CD8-positive, alpha-beta T cell (primary cell): ENCODE measurements at places on chromosomes 3 and 15.

DNA sequence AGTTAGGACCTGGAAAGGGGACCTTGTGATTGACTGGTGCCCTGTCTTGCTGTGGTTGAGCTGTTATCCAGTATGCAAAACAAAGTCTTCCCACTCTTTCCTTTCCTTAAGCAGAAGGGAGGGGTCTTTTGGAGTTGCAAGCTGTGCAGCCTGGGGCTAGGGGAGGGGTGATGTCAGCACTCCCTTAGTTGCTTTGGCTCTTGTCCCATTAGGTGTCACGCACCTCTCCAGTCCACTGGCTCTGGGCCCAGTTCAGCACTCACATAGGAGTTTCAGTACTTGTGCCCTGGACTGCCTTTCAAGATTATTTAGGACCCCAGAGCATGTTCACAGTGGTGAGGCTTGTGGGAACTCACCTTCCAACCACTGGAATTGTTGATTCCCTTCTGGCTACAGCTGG is 238.5 kb downstream of the DOCK3 start:
- no peak for DNase-seq

DNA sequence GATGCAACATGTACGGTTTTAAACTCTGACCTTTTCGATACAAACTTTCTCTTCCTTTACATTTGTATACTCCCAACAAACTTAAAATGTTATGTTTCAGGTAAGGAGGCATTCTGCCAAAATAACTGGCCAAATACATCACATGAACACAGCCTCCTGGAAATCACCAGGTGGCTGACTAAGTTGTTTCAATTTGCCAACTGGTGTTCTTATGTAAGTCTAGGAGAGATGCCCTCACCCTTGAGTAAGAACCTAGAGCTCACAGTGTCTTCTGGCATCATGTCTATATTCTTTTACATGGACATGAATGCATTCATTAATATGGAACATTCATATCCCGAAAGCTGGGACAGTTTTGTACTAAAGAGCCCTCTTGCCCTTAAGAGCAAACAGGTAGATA is 341.1 kb upstream of the NR2F2 start:
- no peak for DNase-seq

DNA sequence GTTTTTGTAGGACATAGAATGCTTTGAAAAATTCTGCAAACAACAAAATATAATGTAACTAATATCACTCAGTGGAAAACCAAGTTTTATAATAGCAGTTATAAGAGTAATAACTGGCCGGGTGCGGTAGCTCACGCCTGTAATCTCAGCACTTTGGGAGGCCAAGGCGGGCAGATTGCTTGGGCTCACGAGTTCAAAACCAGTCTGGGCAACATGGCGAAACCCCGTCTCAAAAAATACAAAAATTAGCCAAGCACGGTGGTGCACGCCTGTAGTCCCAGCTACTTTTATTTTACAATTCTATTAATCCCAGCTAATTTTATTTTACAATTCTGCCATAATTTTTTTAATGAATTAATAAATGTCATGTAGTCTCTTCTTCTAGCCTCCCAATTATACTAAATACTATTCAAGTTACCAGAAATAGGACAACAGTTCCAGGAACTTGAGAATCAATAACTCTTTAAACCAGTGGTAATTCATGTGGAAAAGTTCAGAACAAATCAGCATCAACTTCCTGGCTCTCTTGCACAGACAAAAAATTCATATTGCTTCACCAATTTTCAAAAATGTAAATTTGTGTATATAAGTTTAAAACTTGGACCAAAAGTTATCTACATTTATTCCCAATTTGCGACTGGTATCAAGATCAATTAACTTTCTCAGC is 2.2 kb downstream of the DENND4A start:
- DNase-seq = no peak

- no peak for DNase-seq
These were observed 692.7 kb upstream of the ZNF385D start for GRCh38 chr3:22443571-22444233.

- DNase-seq = peak; percentile 94
These were observed 12.6 kb upstream of the LMAN1L start for GRCh38 chr15:74799856-74800558.

- no peak for DNase-seq
These were observed 187.3 kb upstream of the TSC22D2 start for GRCh38 chr3:150220799-150221198.

- no peak for DNase-seq
These were observed 163.8 kb upstream of the ARHGEF26 start for GRCh38 chr3:153957421-153957820.

GRCh38 chr3:9398700-9399336 is 1.4 kb downstream of the SETD5 start:
- DNase-seq = no peak

DNA sequence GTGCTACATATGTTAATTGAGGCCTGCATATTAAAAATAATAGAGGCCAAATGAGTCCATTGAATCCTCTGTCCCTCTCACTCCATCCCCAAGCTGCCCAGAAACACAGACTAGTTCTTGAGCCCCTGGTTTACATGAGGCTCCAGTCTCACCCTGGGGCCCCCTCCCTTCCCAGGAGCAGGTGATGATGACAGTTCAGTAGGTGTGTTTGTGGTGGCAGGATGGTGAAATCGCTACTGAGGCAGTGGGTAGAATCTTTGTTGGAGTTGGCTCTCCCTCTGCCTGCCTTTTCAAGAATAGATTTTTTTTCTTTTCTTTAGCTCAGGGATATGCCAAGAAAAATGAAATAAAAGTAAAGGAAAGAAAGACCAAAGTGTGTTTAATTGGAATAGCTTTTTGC is 288.7 kb downstream of the EPHB1 start:
- no peak for DNase-seq

DNA sequence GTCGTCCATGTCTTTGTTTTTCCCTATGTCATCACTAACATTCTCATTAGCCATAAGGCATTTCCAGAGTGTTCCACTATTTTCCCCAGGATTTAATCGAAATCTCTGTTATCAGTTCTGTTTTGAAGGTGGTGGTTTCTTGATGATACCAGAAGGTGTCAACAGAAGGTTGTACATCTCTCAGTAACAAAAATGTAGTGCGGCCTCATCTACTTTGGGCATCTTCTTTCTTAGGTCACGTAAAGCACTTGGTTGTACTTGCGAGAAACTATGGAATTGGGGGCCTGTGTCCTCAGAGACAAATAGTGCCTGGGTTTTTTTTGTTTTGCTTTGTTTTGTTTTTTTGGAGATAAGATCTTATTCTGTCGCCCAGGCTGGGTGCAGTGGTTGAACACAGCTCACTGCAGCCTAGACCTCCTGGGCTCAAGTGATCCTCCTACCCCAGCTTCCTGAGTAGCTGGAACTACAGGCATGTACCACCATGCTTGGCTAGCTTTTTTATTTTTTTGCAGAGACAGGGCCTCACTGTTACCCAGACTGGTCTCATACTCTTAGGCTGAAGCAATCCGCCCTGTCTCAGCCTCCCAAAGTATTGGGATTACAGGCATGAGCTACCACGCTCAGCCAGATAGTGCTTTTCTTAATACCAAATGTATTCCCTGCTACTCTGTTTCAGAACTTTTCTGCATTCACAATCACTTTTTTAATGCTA is 61.2 kb upstream of the FURIN start:
- no peak for DNase-seq

GRCh38 chr15:48984811-48985352 is 21.2 kb upstream of the SHC4 start:
- no peak for DNase-seq

DNA sequence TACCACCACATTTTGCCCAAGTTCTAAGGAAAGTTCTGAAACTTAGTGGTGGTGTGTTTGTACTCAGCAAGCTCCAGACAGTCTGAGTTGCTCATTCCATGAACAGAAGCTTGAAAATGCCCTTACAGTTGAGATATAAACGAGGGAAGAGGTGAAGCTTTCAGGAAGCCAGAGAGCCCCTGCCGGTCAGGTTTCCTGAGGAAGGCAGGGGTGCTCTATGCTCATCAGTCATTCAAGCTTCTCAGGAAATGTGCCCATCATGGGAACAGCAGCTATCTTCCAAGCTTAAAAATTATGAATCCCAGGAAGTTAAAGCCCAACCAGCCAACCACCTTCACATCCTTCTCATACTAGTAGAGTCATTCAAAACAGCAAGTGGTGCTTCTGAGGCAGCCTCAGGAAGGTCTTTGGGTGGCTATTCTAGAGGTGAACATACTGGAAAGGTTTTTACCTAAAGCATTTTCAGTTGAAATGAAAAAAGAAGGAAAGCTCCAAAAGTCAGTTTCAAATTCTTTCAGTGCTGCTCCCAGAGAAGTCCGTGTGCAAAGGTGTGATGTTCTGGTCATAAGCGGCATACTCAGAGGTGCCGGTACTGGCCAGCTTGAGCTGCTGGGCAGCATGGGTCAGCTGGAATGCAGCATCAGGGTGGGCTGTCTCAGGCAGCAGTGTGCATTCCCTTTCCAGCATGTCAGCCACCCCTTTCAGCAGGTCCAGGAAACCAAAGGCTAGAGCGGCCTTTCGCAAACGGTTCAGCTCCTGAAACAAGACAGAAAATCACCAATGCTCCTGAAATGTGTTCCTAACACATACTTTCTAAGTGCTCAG is 31.8 kb downstream of the INTS14 start:
- DNase-seq = no peak

DNA sequence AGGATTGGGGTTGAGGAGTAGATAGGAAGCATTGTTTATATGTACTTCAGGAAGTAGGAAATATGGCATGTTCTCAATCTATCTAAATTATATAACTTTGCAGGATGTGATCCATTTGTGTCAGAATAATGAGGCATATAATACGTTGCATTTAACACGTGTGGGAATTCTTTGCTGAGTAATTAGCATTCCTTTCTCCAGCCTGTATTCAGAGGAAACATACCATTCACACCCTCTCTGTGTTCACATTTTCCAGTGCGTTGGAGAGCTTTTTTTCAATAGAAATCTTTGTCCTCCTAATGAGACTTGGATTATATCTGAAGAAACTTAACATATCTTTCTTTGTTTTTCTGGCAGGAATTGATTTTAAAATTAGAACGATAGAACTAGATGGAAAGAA is 33.0 kb upstream of the APH1B start:
- no peak for DNase-seq

GRCh38 chr3:55622116-55622515 is 135.0 kb upstream of the WNT5A start:
- DNase-seq = no peak

GRCh38 chr3:139607257-139608107 is 67.9 kb upstream of the RBP1 start:
- no peak for DNase-seq

- DNase-seq = no peak
These were observed 62.3 kb upstream of the PLSCR4 start for GRCh38 chr3:146313031-146313745.

DNA sequence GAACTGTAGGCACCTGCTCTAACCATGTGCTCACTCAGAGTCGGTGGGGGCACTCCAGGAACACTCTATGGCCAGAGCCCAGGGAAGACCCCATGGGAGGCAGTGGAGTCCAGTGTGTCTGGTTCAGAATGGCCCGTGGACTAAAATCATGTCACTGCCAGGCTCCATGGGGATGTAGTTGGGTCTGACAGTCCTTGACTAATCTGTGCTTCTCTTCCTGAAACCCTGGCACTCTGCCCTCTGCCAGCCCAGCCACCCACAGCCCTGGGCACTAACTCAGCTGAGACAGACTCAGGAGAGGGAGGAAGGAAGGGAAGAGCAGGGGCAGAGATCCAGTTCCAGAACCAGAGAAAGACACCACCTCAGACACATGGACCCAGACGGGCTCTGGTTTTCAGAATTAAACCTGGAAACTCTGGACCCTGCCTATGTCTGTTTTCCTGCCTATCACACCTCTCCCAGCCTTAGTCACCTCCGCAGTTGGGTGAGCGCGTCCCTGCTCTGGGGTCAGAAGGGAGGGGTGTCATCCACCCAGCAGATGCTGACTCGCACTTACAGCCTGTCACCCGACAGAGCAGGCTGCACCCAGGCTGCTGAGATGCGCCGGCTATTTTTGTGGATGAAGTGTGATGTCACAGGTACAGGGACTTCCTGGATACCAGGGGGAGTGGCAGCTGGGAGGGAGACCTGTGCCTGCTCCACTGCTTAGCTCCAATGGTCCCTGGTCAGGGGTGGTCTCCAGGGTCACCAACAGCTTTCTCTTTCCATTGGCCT is 56.8 kb upstream of the INSYN1 start:
- no peak for DNase-seq

- no peak for DNase-seq
These were observed 297.9 kb downstream of the GABRG3 start for GRCh38 chr15:27268923-27269322.

DNA sequence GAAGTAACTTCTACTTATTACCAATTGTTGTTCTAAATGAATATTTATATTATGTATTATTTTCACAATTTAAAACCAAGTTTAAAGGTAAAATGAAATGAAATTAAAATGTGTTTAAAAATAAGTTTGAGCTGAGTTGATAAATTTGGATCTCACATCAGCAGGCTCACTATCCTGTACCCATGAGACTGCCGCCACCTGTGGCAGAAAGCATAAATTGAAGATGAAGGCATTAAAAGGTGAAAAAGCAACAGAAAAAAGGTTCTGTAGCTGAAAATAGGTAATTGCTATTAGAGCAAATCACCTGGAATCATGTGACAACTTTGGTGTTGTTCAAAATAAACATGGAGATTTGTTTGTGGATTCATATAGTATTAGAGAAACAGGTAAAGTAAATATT is 133.0 kb upstream of the CADM2 start:
- no peak for DNase-seq

DNA sequence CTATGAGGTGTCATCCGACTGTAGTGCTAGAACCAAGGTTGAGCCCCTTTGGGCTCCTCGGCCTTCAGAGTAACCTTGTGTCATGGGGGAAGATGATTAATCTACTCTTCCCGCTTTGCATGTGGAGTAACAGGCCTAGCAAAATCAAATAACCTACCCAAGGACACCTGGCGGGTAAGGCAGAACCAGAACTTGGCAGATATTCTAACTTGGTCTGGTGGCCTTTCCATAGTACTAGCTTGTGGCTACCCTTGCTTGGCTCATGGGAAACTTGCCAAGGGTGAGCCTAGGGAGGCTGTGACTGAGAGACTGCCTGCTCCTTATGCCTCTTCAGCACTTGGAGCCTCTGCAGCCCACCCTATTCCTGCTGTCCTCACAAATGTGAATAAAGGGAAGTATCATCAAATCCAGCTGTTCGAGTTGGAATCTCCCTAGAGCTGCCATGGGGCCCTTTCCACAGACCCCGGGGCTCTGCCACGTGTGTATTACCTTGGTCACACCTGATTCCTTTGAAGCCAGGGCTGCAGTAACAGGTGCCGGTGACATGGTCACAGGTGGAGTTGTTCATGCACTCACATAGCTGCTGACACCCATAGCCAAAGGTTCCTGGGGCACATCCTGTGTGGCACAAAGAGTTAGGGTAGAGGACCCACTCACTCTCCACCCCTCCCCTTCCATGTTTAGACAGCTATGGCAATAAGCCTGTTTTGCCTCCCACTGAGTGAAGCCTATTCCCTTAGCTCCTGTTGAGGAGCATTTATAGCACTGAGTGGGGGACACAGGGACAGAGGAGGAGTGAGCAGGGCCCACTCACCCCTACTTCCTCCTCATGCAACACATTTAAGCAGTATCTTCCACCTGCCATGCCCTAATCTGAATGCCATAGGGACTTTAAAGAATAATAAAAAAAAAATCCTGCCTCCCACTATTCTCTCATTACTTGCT is 46.0 kb downstream of the RAB11A start:
- no peak for DNase-seq
